ENCODE measurements at places on chromosomes 2 and 18.
A peak's percentile ranks its signal among the peaks of the same experiment; 100 is the strongest.

DNA sequence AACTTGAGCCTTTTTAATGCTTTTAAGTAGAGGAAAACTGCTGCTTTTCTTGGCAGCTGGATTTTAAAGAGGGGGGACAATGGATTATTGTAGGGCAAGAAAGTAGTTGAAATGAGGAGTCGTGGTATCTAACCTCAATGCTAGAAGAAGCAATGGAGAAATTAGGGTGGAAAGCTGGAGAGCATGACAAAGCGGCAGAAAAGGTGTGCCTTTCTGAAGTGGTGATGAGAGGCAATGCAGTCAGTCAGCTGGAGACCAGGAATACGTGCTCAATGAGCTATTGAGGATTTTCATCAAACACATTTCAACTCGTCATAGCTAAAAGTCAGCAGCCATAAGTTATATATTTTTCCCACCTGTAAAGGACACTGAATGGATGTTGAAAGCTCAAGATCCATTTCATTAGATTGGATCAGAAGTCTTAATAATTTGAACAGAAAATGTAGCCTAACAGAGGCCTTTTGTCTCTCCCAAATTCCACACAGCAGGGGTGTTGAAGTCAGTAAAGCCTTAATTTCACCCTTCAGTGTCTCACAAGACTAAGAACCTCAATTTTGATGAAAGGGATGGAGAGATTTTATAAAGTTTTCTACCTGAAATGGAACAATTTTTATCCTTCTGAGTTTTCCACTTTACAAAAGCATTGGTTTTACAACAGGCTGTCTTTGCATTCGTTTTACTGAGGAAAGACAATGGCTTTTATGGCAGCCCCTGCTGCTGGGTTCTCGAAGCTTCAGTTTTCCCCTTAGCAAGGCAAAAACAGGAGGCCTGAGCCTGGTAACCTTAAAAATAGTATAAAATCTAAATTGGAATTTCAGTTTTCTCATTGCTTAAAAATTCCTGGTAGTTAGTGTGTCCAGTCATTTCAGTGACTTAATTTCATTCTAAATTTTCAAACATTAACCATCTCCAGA is 131.1 kb downstream of the CCDC102B start:
- no peak overlapping the region for H3K4me3 ChIP-seq
- peak; percentile 54 for DNase-seq
- no peaks in the 10 kb centered on the region for H3K36me3 ChIP-seq
- no peaks in the 10 kb centered on the region for H3K27me3 ChIP-seq
- no peaks in the 10 kb centered on the region for H3K4me1 ChIP-seq

GRCh38 chr2:127400897-127401756 is 13.4 kb upstream of the MAP3K2 start:
- no peaks in the 10 kb centered on the region for H3K27me3 ChIP-seq
- no peak overlapping the region for H3K4me3 ChIP-seq
- H3K4me1 ChIP-seq = no peaks in the 10 kb centered on the region
- no peaks in the 10 kb centered on the region for H3K36me3 ChIP-seq

DNA sequence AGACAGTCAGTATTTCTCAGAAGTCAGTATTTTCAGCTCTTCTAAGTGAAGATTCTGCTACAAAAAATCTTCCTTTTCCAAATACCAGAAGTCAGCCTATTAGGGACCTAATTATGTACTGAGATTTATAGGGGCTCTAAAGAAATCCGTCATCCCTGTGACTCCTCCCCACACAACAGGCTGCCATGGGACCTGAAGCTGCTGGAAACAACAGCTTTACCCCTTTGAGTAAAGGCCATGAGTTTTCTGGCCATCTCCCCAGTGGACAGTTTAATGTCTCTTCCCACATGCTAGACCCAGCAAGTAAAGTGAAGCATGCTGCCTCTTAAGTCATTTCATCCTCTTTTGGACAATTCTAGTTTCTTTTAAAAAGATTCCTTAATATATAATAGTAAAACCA is 255.7 kb upstream of the ACVR2A start:
- H3K27ac ChIP-seq = no peak overlapping the region
- no peaks in the 10 kb centered on the region for H3K36me3 ChIP-seq
- H3K4me1 ChIP-seq = no peaks in the 10 kb centered on the region
- H3K27me3 ChIP-seq = no peaks in the 10 kb centered on the region
- no peak for DNase-seq

- H3K4me3 ChIP-seq = no peak overlapping the region
- H3K27me3 ChIP-seq = peaks cover 11% of the 10 kb centered on the region
- H3K27ac ChIP-seq = no peak overlapping the region
- H3K4me1 ChIP-seq = no peaks in the 10 kb centered on the region
- no peak for DNase-seq
Observed at GRCh38 chr2:20970068-20970467, 73.8 kb downstream of the APOB start.

Data from endodermal cell (in vitro differentiated cells).